Effector memory CD4-positive, alpha-beta T cell (primary cell): ENCODE measurements at places on chromosomes 16 and 17.

DNA sequence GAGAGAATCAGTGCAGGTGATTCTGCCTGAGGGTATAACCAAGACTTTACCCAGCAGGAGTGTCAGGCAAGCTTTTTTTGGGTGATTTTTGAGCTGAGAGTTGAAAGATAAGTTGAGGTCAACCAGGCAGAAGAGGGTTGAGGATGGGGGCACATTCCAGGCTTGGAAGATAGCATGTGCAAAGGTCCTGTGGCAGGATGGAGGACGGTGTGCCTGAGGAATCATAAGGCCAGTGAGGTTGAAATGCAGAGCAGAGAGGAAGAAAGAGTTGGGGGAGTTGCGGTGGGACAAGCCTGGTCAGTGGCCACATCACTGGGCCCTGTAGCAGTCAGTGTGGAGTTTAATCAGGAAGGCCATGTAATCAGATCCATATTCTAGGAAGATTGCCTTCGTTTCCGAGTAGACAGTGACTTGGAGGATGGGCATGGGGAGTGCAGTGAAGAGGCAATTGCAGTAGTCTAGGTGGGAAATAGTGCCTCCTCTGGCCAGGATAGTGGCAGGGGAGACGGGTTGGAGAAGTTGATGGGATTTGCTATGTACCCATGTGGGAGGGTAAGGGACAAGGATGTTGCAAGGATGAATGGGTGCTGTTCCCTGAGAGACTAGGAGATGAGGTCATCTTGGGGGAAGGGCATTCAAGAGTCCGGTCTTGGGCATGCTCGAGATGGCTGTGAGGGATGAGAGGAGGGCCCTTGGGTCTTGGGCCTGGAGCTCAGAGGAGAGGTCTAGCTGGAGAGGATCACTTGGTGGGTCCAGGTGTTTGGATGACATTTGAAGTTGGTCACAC is 3.9 kb downstream of the PLEKHG4 start:
- no peak for DNase-seq

GRCh38 chr16:19781226-19781625 is 63.2 kb downstream of the IQCK start:
- DNase-seq: no peak

GRCh38 chr17:61335105-61335844 is 64.4 kb upstream of the TBX2 start:
- no peak for DNase-seq

- DNase-seq: no peak
Measured at GRCh38 chr17:14337596-14338079, 36.8 kb downstream of the HS3ST3B1 start.

DNA sequence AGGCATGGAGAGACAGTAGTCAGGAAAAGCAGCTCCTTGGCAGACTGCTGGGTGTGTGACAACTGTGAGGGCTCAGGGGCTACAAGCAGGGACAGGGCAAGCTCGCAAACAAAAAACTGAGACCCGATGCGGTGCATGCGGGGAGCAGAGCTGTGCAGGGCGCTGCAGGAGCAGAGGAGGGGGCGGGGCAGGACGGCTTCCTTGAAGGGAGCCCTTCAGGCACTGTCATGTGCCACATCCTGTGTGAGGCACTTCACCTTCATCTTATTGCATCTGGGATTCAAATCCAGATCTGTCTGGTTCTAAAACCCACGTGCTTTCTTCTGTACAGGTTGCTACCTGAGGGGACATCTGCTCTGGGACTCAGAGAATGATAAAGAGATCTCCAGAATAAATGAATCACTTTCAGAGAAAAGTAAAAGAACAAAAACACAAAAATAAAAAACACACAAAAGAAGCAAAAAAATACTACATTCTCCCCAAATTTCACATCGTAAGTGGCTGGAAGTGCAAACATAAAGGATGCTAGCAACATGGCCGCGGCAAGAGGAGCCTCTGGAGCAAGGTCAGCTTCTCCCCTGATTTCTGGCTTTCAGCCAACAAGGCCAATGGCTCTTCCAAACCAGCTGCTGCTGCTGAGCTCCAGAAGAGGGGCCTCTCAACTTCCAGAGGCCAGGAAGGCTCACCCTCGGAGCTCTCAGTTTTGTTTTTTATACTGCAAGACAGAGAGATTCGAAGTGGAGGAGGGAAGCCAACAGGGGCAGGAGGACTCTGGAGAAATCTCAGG is 14.2 kb downstream of the LYRM9 start:
- no peak for DNase-seq

DNA sequence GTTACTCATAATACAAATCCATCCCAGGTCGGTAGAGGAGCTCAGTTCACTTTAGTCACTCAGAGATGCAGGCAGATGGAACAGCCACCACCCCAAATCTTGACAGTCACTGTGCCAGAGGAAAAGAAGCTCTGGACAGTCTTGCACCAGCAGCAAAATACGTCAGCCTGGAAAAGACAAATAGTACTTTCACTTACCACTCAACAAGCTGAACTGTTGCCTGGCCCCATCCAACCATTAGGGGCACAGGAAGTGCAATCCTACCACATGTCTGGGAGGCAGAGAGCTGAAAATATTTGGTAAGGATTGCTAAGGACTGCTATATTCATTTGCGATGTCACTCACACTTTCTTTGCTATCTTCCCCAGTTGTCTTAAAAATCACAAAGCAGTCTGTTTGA is 239.1 kb upstream of the TOX3 start:
- no peak for DNase-seq

DNA sequence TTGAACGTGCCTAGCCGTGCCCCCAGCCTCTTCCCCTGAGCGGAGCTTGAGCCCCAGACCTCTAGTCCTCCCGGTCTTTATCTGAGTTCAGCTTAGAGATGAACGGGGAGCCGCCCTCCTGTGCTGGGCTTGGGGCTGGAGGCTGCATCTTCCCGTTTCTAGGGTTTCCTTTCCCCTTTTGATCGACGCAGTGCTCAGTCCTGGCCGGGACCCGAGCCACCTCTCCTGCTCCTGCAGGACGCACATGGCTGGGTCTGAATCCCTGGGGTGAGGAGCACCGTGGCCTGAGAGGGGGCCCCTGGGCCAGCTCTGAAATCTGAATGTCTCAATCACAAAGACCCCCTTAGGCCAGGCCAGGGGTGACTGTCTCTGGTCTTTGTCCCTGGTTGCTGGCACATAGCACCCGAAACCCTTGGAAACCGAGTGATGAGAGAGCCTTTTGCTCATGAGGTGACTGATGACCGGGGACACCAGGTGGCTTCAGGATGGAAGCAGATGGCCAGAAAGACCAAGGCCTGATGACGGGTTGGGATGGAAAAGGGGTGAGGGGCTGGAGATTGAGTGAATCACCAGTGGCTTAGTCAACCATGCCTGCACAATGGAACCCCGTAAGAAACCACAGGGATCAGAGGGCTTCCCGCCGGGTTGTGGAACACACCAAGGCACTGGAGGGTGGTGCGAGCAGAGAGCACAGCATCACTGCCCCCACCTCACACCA is 724 bp downstream of the GAA start:
- DNase-seq: no peak

GRCh38 chr16:8712589-8713361 is 38.4 kb downstream of the ABAT start:
- DNase-seq: no peak

- peak; percentile 75 for DNase-seq
Measured at GRCh38 chr16:89216315-89217137, 977 bp upstream of the ZNF778 start.
